Stimulated activated CD8-positive, alpha-beta memory T cell treated with anti-CD3 and anti-CD28 coated beads, Interleukin-4, amount 100 ng/mL, for 1 hour (primary cell): ENCODE measurements at places on chromosomes 12 and 14.

GRCh38 chr12:50275556-50275955, 7.8 kb downstream of the LIMA1 start:
- no peak for DNase-seq

DNA sequence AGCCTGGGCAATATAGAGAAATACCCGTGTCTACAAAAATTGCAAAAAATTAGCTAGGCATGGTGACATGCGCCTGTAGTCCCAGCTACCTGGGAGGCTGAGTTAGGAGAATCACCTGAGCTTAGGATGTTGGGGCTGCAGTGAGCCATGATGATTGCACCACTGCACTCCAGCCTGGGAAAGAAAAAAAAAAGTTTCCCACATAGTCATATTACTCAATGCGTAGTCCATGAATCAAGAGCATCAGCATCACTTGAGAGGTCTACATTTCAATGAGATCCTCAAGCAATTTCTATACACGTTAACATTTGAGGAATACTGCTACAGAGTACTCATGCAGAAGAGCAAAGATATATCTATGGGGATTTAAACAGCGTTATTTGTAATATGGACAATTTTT, 5.2 kb upstream of the LRRC23 start:
- DNase-seq, result no peak

- DNase-seq, result no peak
Measured at GRCh38 chr12:6375269-6376078, at the start of gene SCNN1A. TSS of gene SCNN1A (minus strand) at chr12:6375563. CDS start at chr12:6374783, 780 bp downstream.

GRCh38 chr14:26598672-26599131, 869 bp upstream of the NOVA1 start:
- DNase-seq, result no peak

DNA sequence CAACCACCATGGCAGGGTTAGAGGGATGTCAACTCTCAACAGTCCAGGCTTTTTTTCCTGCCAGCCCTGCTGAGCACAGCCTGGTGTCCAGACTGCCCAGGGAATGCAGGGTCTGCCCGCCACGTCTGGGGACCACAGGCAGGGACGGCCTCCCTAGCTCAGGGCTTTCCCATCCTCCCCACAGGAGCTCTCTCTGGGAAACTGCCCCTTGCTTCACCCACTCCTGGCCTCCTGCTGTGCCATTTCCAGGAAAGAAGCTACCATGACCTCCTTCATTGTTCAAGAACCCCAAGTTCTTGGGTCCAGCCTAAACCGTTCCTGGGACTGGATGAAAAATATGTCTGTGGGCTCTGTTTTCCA, 4.8 kb downstream of the SCNN1A start:
- DNase-seq, result no peak
